ENCODE measurements at places on chromosomes 2 and 18.

DNA sequence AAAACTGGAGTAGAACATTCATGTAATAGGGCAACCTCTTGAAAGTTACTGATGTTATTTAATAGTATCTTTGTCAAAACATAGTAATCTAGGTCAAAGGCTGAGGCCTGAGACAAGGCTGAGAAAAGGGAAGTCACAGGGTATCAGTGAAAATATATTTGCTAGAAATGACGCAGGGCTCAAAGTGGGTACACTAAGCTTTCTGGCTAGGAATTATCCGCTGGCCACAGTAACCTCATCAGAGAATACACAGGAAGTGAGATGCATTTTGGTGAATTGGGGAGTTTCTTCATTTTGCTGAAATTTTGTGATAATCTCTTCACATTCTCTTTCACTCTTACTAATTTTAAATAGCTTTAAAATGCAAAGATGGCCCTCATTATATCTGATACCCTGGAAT lies 206.8 kb downstream of the OTX1 start:
- DNase-seq: no peak

GRCh38 chr18:45828917-45829811 lies 3.7 kb downstream of the SIGLEC15 start:
- DNase-seq: no peak

DNA sequence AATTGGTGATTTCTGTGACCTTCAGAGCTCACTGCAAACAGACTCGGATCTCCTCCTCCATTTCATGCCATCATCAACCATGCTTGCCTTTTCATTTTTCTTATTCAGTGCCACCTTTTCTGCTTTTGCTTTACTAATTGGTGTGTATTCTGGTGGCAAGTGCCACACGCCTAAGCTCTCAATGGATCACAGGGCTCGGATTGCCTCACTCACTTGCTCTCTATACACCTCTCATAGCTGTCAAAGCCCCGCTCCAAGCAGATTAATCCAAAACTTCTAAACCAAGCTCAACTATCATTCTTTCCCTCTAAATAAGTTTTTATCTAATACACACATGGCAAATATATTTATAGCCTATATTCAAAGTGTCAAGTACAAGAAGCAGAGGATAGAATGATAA lies 86.4 kb downstream of the PLEKHM3 start:
- DNase-seq: no peak

DNA sequence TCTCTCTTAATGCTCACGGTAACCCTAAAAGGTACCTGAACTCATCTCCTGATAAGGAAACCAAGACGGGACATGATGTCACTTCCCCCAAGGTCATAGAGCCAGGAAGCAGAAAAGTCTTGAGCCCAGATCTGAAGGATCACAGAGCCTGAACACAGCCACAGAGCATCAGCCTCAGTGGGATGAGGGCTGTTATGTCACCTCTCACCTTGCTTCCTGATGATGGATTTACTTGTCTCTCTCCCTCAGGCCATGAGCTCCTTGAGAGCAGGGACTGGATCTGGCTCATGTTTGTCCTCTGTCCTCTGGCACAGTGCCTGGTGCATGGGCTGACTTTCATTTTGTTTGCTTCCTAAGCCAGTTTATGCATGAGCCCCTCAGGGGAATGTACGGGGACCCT lies 54.2 kb downstream of the SERTAD2 start:
- DNase-seq: no peak

DNA sequence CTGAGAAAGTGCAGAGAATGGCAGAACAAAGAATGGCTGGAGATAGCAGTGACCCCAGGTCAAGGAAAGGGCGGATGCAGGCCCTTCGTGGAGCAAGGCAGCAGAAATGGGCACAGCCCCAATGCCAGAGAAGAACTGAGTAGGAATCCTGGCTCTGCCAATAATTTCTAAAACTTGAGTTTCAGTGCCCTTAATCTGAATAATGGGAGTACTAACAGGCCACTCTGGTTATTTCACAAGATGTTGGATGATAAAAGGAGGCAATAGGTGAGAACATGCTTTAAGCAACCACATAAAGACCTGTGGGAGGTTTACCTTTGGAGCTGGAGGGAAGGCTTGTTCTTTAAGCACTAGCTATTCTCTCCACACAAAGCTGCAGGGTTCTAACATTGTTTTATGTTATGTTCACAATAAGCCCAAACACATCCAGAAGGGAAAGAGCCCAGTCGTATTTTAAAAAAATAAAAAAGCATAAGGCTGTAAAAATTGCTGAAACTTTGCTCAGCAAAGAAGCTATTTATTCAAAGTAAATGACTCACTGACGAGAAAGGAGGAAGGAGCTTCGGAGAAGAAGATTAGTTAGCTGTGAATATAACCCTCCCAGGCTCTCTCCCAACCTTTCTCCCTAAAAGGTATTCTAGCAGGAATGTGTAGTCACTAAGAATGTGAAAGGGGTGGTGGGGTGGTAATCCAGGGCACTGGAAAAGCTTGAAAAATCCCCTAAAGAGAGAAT lies 470.2 kb downstream of the TXNL1 start:
- no peak for DNase-seq

GRCh38 chr2:196985511-196986183 lies 59.1 kb upstream of the PGAP1 start:
- DNase-seq: no peak

DNA sequence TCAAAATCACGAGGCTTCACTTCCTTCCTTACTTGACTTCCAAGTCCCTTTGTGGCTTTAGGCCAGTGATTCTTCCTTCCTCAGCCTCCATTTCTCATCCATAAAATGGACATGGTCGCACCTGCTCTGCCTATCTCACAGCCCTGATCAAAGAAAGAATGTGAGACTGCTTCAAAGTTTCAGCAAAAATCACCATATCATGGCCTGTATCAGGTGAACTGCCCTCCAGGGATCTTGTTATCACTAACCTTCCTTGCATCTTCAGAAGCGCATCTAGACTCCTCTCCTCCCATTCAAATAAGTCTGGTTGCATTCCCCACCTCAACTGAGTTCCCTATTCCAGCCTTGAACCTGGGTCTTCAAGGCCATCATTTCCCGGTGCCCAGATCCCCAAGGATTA lies 96.5 kb downstream of the TTC32 start:
- no peak for DNase-seq

GRCh38 chr2:127226520-127227263 lies 6.6 kb upstream of the CYP27C1 start:
- no peak for DNase-seq

DNA sequence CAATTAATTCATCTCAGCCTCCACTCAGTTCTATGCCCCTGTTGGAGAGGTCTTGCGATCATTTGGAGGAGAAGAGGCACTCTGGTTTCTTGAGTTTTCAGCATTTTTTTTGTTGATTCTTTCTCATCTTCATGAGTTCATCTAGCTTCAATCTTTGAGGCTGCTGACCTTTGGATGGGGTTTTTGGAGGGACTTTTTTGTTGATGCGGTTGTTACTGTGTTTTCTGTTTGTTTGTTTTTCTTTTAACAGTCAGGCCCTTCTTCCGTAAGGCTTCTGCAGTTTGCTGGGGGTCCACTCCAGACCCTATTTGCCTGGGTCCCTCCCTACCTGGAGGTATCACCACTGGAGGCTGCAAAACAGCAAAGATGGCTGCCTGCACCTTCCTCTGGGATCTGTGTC lies 149.9 kb upstream of the RBBP8 start:
- no peak for DNase-seq

DNA sequence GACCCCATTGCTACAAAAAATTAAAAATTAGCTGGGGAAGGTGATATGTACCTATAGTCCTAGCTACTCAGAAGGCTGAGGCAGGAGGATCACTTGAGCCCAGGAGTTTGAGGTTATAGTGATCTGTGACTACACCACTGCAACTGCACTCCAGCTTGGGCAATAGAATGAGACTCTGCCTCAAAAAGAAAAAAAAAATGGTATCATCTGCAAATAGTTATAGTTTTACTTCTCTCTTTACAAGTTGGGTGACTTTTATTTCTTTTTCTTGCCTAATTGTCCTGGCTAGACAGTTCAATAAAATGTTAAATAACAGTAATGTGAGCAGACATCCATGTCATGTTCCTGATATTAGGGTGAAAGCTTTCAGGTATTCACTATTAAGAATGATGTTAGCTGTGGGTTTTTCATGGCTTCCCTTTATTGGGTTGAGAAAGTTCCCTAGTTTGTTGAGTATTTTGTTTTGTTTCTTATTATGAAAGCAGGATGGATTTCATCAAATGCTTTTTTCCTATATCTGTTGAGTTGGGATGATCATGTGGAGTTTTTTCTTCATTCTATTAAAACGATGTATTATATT lies 24.9 kb upstream of the ACOXL start:
- DNase-seq: no peak

DNA sequence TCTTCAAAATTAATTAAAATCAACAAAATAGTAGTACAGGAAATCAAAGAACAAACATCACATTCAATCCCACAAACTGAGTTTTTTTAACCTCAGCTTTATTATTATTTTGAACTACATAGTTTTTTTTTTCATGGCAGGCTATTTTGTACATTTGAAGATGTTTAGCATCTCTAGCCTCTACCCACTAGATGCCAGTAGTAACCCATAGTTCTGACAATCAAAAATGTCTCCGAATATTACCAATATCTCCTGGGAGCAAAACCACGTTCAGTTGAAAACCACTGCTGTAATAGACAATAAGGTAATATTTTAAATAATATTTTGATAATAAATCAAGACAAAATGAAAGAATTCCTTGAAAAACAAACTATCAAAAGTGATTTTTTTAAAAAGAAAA lies 702.6 kb upstream of the LRRTM1 start:
- DNase-seq: no peak

- no peak for DNase-seq
Observed at GRCh38 chr18:75854174-75854573, 426.7 kb upstream of the SMIM21 start.

DNA sequence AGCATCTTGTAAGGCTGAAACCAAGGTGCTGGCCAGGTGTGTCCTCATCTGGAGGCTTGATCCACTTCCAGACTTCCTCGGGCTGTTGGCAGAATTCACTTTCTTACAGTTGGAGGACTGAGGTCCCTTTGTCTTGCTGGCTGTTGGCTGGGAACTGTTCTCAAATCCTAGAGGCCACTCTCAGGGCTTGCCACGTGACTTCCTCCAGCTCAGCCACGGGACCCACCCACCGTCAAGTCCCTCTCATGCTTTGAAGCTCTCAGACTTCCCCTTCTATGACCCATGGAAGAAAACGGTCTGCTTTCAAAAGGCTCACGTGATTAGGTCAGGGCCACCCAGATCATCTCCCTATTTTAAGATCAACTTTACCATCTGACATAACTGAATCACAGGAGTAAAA lies 77.1 kb downstream of the SMAD4 start:
- DNase-seq: no peak

GRCh38 chr2:220491670-220492069 lies 864.2 kb downstream of the SLC4A3 start:
- no peak for DNase-seq

DNA sequence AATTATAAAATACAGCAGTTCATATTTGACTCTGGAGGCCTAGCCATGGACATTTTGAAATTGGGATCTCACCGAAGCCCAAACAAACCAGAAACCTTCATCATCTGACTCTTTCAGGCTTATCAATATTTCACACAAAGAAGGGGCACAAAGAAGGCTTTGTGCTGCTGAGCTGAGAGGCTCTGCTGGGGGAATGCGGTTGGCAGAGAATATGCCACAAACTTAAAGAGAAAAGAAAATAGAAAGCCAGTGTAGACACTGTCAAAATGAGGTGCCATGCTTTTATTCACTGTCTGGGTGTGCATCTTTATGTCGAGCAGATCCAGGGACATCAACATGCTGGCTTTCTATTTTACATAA lies 162.6 kb downstream of the QPCT start:
- DNase-seq: no peak

DNA sequence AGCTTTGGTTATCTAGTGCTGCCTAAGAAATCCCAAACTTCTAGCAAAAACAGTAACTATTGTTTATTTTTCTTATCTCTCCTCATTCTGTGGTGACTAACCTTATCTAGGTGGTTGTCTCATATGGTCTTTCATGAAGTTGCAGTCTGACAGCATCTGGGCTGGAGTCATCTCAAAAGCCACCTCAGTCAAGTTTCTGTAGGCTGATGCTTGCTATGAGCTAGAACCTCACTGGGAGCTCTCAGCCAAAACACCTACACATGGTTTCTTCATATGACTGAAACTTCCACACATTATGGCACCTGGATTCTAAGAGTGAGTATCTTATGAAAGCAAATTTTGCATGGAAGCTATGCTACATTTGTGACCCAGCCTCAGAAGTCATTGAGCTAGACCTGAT lies 596.4 kb upstream of the VRK2 start:
- no peak for DNase-seq

DNA sequence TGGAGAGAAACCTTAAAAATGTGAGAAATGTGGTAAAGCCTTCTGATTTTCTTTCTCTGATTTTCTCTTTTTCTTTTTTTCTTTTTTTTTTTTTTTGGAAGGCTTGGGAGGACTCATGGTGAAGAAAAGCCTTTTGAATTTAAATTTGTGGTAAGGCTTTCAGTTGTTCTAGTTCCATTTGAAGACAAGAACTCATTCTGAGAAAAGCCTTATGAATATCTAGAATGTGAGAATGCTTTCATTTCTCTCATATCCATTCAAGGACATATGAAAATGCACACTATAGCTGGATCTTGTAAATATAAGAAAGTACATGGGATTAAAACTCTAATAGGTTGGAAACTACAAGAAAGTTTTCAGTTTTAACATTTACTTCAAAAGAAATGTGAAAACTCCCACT lies 1045.2 kb upstream of the NRXN1 start:
- DNase-seq: no peak

DNA sequence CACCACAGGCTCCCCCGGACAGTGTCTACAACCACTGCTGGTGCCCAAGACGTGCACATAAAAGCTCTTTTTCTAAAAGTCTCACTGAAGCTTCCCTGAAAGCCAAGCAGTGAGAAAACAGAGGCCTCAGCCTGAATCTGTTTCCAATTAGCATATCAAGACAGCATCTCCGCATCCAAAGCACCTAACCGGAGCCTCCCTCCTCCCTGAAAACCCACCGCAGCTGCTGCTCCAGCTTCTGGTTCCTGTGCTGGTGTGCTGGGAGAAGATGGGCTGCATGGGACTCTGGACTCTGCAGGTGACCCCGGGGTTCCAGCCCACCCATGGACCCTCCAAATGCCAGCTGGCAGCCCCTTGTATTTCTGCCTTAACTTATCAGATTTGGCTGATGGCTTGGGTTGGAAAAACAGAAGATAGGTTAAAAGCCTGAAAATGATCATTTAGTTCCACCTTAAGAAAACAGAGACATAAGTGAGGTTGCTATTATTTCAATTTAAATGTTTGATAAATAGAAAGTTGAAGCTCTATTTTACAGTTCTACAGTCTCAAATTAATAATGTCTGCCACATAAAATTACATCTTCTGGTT lies 103.3 kb downstream of the TMEM18 start:
- DNase-seq: no peak

- DNase-seq: no peak
Observed at GRCh38 chr2:196247976-196248280, 76.5 kb upstream of the STK17B start.

- no peak for DNase-seq
Observed at GRCh38 chr2:85368921-85369320, 14.4 kb downstream of the ELMOD3 start.

Data from stimulated activated CD8-positive, alpha-beta memory T cell treated with anti-CD3 and anti-CD28 coated beads, Interleukin-15, amount 100 ng/mL, for 24 hours (primary cell).